ENCODE measurements at places on chromosomes 7 and 10. TPM values are rescaled to one million over a fixed set of nuclear protein-coding genes. Genes with fewer than 3 reads are reported as not detected.

- no peak for DNase-seq
Observed at GRCh38 chr7:73521636-73522104, 423 bp downstream of the BAZ1B start.

DNA sequence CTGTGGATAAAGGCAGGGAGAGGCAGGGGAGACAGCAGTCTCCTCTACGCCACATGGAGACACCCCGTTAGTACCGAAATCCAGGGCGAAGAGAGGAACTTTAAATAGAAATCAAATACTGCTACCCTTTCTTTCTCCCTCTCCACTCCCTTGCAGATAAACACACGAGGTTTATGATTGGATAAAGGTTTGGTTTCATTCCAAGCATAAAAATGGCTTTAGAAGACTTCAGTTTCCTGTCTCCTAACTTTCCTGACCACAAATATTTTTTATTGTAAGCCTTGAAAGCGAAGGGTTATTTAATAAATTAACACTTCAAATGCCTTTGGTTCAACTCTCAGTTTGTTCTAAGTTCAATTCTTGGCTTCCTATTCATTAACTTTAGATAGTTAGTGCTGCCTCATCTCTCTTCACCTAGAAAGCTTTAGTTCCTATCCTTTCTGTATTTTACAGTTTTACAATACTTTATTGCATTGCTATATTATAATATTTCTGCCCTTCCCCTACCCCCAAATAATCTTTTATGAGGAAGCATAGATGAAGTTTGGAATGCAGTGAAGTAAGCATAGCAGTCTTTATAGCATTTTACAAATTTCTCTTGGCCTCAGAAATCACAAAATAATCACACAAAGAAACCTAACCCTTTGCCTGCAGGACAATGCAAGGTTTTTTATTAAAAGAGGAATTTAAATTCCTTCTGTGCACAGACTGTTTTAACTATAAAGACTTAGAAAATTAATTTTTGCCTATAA lies 31.5 kb upstream of the ARID5B start:
- DNase-seq = no peak

GRCh38 chr10:91901784-91902677 lies 7.3 kb downstream of the FGFBP3 start:
- no peak for DNase-seq

- no peak for DNase-seq
Observed at GRCh38 chr7:53383131-53383530, 347.7 kb downstream of the POM121L12 start.

GRCh38 chr10:125125951-125126735 lies 34.2 kb downstream of the CTBP2 start:
- DNase-seq = no peak

GRCh38 chr7:6558837-6559236 lies 7.6 kb upstream of the GRID2IP start:
- no peak for DNase-seq

- no peak for DNase-seq
Observed at GRCh38 chr7:17996442-17997223, 31.0 kb downstream of the PRPS1L1 start.

DNA sequence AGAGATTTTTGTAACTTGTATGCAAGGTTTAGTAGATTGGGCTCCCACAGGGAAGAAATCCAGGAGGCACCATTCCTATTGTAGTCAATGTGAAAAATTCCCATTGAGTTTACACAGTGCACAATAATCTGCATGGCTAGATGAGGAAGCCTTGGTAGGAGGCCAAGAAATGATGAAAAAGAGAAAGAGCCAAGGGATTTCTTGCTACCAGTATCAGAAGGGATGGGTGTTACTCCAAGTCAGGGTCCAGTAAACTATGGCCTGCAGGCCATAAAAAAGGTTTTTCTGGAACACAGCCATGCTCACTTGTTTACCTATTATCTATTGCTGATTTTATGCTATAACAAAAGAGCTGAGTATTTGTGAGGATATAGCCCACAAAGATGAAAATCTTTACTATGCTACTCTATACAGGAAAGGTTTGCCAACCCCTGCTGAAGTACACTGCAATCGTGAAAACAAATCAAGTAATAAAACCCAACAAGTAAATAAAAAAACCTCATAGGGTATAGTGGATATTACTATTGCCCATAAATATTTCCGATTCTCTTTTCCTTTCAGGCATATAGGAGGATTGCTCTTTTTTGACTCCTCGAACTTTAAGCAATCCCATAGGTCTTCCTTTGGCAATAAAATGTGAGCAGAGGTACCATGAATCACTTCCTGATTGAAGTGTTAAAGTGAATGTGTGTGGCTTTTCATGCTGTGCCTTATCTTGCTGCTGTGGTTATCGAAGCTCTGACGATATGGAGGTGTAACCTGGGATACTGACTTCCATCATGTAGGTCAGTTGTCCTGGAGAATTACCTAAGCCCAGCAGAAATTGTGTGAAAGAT lies 256.3 kb upstream of the MAGI2 start:
- DNase-seq = no peak

DNA sequence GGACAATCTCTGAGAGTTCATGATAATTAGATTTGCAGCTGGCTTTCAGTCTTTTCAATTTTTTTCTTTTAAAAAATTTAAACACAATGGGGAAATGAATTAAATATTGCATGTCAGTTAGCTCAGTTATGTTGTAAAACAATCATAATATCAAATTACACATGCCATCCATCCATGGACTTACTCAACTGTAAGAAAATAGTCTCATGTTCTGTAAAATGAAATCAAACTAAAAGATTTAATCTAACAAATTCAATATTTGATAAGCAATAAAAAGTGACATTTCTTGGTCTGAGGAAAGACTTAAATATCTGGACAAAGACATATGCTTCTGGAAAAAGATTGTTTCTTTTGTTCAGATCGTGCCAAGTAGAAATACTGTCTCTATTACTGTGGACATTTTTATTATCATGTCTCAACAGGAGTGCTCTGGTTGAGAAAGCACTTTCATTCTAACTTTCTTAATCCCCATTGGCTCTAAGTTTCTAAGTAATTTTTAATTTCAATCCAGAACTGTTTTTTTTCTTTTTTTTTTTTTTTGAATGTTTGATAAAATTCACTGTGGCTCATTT lies 179.2 kb upstream of the FAM3C start:
- no peak for DNase-seq

DNA sequence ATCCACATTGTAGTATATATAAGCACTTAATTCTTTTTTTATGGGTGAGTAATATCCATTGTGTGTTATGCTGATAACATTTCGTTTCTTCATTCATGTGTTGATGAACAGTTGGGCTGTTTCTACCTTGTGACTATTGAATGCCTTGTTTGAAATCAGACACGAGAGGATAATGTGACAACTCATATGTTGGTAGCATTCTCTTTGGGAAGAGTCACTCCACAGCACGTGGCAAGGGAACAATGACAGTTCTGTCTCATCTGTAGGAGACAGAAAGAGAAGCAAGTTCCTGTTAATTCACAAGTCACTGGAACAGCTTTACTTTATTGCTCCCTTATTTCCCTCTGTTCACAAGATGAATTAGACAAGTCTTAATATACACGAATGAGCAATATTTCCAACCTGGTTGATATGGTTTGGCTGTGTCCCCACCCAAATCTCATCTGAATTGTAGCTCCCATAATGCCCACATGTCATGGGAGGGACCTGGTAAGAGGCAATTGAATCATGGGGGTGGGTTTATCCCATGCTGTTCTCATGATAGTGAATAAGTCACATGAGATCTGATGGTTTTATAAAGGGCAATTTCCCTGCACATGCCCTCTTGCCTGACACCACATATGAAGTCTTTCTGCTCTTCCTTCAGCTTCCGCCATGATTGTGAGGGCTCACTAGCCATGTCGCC lies 125.3 kb downstream of the SEC23IP start:
- no peak for DNase-seq

DNA sequence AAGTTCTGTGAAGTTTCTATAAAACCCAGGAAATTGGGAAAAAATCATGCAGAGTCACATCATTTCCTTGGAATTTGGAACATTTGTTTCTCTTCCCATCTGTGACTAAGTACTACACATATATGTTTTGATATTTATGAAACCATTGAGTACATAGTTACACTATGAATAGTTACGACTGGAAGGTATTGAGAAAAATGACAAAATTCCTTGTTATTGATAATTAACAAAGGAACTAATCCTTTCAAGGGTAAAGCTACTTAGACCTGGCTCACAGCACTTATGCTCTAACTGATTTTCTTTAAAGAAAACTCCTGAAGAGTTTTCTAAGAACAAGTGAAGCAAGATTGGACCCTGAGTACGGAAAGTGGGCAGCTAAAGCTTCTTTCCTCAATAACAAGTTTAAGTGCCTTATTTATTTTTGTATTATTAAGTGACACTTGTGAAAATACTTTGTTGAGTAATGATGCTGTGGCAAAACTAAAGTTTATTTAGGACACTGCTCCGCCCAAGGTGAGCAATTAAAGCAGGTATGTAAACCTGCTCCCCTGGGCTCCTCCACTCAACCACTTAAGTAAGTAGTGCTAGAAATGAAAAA lies 12.0 kb upstream of the GLCCI1 start:
- no peak for DNase-seq

DNA sequence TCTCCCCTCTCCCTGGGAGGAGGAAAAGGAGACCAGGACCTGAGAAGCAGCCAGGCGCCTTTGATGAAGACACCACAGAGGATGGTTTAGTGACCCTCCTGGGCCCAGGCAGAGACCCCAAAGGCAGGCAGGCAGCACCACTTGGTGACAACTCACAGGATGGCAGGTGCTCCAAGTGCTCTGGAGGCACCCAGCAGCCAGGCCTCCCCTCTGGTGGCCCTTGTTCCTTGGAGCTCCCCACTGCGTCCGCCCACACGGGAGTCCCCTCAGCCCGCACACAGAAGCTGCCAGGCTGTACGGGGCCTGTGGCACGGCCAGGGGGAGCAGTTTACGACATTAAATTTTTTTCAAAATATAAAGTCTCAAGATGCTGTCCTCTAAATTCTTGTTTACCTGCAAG lies 607.1 kb upstream of the FOXK1 start:
- no peak for DNase-seq

DNA sequence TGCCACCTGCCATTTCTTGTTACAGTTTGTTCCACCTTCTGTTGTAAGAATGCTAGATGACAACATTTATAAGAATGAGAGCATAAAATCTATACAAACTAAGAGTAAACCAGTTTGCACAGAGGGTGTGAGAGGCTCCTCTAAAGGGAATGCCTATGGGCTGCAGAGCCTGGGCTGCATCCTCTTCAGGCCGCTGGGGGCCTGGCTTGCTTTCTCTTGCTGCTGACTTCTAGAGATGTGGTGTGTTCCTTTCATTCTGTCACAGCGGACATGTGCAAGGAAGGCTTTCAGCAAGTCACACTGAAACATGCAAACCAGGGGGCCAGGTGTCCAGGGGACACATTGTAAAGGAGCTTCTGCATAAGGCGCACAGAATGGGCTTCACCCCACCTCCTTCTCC lies 7.1 kb upstream of the ATP6V1F start:
- DNase-seq = no peak

GRCh38 chr10:120345186-120345585 lies 111.8 kb upstream of the PLPP4 start:
- DNase-seq = no peak

Gene LRRC4
- 1.6 TPM for total RNA-seq

Gene SYNPO2L
- 0.09 TPM for total RNA-seq

Gene ANKRD1
- total RNA-seq = 2.0 TPM

Gene OR2A1
- total RNA-seq = under 0.01 TPM
